Activated CD4-positive, alpha-beta memory T cell treated with anti-CD3 and anti-CD28 coated beads, Interleukin-2, amount 10 ng/mL, durations not matched to agents 7 days and 5 days (primary cell): ENCODE measurements at places on chromosomes 5 and 9. TPM values are rescaled to one million over a fixed set of nuclear protein-coding genes. Genes with fewer than 3 reads are reported as not detected.
A peak's percentile ranks its signal among the peaks of the same experiment; 100 is the strongest.

DNA sequence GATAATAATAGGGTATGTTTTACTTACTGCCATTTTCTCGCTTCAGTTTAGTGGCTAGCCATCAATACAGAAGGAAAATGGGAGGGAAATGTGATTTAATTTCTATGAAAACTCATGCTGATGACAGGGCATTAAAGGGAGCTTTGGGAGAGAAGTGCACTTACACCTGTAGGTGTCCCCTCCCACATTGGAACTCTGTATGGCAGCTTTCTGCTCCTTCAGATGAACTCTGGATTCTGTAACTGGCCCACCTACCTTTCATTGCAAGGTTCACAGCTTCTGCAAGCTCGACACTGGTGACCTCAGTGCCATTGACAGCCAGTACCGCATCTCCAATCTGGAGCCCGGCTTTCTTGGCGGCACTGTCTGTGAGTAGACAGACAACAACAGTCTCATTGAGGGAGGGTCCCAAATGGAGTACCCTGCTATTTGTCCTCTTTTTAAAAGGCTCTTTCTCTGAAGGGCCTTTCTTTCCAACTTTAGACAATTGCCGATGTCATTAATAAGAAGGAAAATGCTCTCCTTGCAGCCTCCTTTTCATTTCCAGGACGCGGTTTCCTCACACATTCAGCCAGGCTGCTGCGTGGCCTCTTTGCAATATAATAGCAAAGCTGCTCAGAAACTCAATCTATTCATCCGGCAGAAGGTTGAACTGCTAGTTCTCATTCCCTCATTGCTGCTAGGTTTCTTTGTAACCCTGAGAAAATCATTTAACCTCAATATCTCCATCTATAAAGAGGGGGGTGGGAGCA, 63.6 kb downstream of the NUDT12 start:
- DNase-seq: no peak

- DNase-seq: no peak
Measured at GRCh38 chr5:143314659-143315058, 88.8 kb downstream of the NR3C1 start.

- DNase-seq: no peak
Measured at GRCh38 chr9:98784831-98785806, 11.2 kb downstream of the ANKS6 start.

DNA sequence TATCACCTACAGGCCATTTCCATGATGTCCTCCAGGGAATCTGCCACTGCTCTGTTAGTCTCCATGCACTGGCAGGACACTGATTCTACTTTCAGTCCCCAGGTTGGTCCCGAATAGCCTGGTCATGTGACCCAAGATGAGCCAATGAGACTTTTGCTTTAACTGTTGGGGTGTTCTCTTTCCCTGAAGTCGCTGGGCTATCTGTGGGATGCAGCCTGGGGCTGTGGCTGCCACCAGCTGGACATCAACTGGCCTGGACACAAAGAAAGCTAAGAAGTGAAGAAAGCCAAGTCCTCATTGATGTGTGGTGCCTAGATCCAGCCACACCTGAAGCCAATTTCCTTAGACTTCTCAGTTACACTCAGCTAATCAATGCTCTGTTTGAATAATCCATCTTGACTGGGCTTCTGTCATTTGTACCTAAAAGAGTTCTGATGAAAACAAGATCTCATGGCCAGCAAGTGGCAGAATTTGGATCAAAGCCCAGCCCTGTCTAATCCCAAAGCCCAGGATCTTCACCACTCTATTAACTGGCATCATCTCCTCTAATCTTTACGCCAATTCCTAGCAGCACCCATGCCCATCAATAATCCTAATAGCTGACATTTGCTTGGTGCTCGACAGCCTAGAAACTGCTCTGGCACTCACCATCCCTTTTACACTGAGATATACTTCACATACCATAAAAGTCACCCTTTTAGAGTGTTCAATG, 37.0 kb downstream of the SH3PXD2B start:
- DNase-seq: no peak

DNA sequence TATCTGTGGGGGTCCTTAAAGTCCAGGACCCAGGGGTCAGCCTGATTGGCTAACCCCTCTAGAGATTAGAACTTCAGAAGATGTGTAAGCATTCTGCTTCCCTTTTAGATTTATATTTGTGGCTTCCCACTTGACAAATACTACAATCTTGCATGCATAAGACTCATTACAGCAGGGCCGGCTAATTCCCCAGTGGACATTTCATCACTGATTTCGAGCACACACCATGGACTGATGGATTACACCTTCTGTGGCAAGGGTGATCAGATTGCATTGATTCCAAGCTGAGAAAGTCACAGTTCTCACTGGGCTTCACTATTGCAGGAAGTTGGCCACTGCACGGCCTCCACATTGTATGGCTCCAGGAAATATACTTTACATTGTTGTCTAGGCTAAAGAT, 65.8 kb upstream of the DAPK1 start:
- no peak for DNase-seq

DNA sequence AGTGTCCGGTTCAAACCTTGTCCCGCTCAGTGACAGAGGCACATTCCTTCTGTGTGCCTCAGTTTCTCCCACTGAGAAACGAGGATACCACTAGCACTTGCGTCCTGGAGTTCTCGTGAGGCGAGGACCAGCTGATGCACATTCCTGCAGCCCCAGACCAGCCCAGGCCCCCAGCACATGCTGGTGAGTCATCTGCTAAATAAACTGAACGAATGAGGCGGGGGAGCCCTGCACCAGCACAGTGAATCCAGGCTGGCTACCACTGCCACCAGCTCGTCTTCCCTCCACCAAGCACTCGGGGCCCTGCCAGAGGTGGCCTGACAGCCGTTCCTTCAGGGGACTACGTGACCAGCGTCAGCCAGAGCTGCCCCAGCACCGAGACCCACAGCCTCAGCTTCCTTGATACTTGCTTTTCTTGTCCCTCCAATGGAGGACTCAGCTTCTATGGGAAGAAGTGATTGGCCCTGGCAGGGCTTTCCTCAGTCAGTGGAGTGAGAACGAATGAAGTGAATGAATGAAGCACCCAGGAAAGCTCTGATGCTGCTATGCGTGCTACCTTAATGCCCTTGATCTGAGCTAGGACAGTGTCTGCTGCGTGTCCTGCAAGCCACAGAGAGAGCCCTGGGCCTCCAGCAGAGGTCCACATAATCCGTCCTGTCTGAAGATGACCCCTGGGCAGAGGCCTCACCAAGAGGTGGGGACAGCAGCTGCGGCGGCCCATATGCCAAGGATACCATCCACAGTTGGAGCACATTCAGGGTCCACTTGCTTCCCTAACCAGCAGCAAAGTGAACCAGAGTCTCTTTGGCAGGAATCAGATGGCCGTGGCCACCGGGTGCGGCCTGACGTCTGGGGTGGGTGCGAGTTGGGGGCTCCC, 13.5 kb upstream of the BARX1 start:
- DNase-seq: no peak

DNA sequence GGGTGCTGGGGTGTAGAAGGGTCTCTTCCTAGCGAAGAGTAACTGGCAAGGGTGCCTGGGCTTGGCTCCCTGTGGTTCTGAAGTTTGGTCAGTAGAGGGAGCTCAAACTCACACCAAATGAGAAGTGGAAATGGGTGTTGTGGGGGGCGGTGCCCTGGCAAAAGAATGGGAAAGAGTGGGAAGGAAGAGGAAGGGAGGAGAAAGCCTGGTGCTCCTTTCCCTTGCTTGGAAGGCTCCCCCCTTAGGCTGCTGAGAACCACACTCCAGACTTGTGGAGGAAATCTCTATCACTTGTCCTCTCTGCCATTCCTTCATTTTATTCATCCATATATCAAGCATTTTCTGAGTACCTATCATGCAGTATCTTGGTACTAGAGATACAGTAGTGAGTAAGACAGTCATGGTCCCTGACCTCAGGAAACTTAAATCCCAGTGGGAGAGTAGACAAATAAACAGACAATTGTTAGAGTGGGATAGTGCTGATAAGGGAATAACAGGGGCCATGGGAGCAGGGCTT, 13.0 kb downstream of the SLC4A9 start:
- peak; percentile 43 for DNase-seq

GRCh38 chr5:112794410-112794809, 56.7 kb downstream of the APC start:
- no peak for DNase-seq

- no peak for DNase-seq
Measured at GRCh38 chr5:109511980-109512734, 102.4 kb upstream of the PJA2 start.

GRCh38 chr5:149561848-149562247, 10.6 kb upstream of the CSNK1A1 start:
- no peak for DNase-seq

DNA sequence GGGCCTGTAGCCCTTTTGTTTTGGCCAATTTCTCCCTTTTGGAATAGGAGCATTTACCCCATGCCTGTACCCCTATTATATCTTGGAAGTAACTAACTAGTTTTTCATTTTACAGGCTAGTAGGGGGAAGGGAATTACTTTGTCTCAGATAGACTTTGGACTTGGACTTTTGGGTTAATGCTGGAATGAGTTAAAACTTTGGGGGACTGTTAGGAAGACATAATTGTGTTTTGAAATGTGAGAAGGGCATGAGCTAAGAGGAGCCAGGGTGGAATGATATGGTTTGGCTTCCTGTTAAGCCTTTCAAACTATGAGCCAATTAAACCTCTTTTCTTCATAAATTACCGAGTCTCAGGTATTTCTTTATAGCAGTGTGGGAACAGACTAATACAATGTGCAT, 168.1 kb downstream of the FGF1 start:
- no peak for DNase-seq

- DNase-seq: peak; percentile 76
Measured at GRCh38 chr5:150778517-150779396, at the start of gene SMIM3. Gene SMIM3 (plus strand): TSS chr5:150778757. CDS start chr5:150795441, 16,684 bp downstream.

DNA sequence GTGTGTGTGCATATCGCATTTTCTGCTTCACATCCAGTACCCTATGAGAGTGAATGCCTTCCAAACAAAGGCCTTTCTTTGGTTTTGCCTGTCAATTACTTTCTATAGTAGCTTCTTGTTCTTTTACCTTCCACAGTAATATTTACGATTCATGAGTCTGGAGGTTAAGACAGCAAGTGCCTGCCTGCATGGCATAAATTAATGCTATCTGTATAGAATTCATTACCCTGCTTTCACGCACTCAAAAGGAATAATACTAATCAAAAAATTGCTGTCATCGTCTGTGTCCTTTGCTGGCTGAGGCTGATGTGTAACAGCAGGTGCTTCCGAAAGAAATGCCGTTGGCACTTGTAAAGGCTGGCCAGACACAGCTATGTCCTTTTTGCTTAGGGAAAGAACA, 1304.4 kb upstream of the CDH6 start:
- DNase-seq: no peak

- no peak for DNase-seq
Measured at GRCh38 chr9:87479801-87480201, 17.9 kb upstream of the DAPK1 start.

DNA sequence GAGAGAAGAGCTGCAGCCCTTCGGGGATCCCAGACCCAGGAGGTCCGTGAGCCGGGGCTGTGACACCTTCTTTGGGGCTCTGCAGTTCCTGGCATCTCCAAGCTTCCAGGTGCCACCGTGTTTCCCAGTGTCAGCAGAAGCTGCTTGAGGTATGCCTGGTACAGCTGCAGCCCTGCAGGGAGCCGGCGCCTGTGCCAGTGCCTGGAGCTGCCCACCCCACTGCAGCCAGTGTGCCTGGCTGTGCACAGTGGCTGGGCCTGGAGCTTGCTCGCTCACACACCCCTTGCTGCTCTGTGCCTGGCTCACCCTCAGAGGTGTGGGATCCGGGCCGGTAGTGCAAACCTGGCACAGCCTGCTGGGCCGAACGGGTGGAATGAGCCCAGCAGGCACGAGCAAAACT, 65.5 kb downstream of the NACC2 start:
- DNase-seq: no peak

- no peak for DNase-seq
Measured at GRCh38 chr9:80077059-80077458, 505.3 kb downstream of the TLE4 start.

- DNase-seq: no peak
Measured at GRCh38 chr9:1913631-1914330, 101.4 kb upstream of the SMARCA2 start.

DNA sequence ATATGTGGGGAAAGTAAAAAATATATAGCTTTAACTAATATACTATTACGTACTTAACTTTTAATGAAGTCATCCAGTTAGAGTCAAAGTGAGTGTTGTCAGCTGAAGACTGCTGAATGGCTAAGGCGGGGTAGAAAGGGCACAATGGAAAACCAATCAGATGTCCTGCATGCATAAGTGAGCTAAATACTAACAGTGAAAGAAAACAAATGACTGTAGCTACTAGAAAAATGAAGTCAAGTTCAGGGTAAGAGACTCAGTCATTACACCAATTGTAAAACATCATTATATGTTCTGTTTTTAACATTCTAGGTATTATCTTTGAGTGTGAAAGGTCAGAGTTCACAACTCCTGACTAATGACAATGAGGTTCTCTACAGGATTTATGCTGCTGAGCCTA, 295.2 kb downstream of the ADGRV1 start:
- no peak for DNase-seq

GRCh38 chr5:145835848-145836239, 702 bp upstream of the PRELID2 start:
- DNase-seq: no peak

GRCh38 chr5:108505608-108506007, 123.7 kb upstream of the FBXL17 start:
- DNase-seq: no peak

DNA sequence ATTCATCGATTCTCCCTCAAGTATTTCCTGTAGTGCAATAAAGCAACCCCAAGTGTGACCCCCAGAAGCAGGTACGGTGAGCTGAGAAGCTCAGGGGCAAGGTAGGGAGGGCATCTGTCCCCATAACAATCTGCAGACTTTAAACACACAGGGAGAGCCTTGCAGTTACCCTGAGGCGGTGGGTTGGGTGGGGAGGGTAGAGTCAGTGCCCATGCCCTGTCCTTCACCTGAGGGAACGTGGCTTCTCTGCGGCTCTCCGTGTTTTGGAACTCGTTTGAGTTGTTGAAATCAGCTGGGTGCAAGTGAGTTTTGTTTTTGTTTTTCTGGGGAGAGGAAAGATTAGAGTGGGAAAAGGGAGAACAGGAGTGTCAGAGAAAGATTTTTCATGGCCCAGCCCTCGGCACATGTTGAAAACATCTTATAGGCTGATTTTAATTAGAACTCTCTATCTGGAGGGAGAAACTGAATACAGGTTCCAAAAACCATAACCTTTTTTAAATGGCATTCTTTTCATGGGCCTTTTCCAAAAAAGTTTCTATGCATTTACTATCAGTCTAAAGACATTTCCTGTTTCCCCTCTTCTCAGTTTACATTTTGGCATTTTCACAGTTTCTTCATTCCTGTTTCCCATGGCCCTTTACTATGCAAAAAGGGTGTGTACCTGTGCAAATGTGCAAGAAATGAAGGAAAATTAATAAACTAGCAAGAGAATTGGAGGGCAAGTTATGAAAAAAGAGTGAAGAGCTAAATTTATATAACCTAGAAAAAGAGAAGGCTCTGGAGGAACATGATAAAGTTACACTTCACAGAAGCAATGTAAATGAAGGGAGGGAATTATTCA, 266.5 kb upstream of the VLDLR start:
- DNase-seq: no peak

GRCh38 chr9:132507670-132508469, 74.5 kb upstream of the BARHL1 start:
- peak; percentile 71 for DNase-seq

The LHX2 gene
- total RNA-seq: not detected

The PPIP5K2 gene
- total RNA-seq: 66.6 TPM

The EEIG1 gene
- 218 TPM for total RNA-seq

The RALGPS1 gene
- total RNA-seq: 2.8 TPM

The EIF4E1B gene
- total RNA-seq: not detected

The ZNF883 gene
- 0.30 TPM for total RNA-seq

The SV2C gene
- total RNA-seq: 0.28 TPM

The RLN1 gene
- 2.0 TPM for total RNA-seq

The ROR2 gene
- 2.1 TPM for total RNA-seq

The CCL27 gene
- not detected for total RNA-seq

The SPOCK1 gene
- 0.73 TPM for total RNA-seq

The C6 gene
- total RNA-seq: not detected

The SEMA5A gene
- total RNA-seq: 1.1 TPM
